ENCODE measurements at places on chromosomes 3 and 15.

DNA sequence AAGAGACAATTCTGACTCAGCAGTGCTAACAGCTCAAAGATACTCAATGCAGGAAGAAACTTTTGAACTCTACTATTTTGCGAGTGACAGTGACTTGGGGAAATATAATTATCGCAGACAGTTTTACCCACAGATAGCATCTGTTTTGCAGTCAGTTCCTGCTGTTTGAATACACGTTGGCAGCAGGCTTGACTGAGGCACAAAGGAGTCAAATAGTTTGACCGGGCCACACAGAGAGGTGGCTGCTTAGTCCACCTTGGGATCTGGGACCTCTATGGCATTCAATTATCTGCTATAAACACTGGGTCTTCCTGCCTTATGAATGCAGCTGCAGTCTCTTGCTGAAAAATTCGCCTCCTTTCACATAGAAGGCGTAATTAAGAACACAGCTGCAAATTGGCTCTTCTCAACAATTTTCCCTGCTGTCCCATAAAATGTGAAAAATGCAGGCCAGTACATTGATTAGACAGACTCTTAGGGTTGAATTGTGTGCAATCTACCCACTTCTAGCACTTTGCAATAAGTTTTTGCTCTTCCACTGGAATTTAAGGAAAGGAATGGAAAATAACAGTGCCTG is 56.5 kb downstream of the OTOL1 start:
- DNase-seq = no peak

- DNase-seq = no peak
These were observed 163.3 kb downstream of the FEZF2 start for GRCh38 chr3:62210011-62210410.

GRCh38 chr15:52427804-52428203 is 100.9 kb downstream of the MYO5A start:
- DNase-seq = peak; percentile 84

GRCh38 chr15:80107774-80108173 is 45.0 kb upstream of the FAH start:
- DNase-seq = no peak

DNA sequence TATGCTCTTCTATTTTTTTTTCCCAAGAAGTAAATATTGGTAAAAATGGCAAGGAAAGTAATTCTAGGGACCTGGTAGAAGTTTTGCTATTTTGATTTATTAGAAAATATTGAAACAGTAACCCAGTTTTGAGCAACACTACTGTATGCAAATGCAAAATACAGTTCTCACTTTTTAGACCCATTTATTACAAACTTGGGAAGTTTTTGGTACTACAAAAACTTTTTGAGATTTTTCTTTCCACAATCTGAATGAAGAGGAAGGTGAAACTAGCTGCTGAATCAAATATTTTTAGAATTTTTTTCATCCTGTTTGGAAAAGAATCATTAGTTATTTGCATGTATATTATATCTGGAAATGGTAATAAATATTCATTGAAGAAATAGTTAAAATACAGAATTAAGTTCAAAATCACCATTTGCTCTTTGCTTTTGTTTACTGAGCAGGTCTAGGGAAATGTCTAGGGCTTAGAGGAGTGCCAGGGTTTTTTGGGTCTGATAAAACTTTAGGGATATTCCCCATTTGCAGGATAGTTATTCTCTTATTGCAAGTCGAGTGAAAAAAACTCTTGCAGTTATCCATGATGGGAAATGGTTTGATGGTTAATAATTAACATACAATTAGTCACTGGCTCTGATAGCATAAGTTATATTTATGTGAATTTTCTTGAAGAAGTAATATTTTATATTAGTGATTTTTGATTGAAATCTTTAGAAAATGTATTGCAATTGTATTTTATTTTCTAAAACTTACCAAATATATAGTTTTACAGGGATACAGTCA is 47.0 kb downstream of the TCF12 start:
- no peak for DNase-seq

DNA sequence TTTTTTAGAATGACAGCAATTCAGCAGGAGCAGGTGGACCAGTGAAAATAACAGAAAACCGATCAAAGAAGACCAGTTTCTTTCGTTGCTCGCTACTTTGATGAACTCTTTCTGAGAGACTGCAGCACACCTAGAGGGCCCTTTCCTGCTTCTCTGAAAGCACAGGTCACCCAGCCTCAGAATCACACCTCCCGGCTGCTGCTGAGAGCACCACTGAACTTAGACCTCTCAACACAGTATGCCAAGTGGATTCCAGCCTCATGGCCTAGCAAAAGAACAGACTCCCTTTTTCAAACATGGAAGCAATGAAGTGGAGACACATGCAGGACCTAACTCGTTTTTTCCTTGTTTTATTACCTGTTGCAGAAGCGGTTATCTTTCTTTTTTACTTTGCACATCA is 13.9 kb upstream of the APH1B start:
- no peak for DNase-seq

DNA sequence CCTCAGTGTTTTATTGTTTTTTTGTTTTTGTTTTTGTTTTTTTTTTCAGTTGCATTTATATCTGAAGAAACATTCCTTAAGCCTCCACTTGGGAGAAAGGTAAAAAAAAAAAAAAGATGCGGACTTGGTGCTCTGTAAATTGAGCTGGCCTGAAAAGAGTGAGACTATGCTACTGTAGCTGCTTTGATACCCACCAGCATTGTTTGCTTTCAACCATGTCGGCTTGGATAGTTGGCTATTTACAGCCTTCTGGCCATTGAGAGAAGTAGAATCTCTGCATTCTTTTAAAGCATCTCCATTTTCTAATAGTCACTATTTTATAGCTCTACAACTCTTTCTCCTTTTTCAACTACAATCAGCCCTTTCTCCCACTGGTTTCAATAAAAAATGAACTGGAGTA is 149.6 kb downstream of the ZIC4 start:
- DNase-seq = no peak

- no peak for DNase-seq
These were observed 20.6 kb upstream of the ARID3B start for GRCh38 chr15:74520407-74520806.

- no peak for DNase-seq
These were observed 118.6 kb upstream of the PRICKLE2 start for GRCh38 chr3:64343689-64344430.

DNA sequence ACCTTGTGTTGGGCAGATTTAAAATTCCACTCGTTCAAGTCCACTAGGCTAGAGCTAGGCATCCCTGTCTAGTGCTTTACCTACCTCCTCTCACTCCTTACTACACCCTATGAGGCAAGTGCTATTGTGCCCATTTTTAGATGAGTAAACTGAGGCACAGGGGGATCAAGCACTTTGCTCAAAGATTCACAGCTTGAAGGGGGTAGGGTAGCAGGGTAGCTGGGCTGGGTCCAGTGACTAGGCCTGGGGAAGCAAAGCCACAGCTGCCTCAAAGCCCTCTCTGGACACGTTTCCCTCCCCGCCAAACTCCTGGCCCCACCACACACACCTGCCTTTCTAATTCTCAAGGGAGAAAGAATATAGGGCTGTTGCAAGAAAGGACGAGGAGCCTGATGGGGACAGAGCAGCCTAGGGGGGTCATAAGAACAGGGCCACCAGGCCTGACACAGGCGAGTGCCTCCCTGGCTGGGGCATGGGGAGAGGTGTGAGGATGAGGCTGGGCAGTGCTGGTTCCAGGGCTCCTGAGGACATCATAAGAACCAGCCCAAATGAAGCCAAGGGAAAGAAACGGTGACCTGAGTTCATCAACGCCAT is 34.8 kb upstream of the SFMBT1 start:
- DNase-seq = no peak

All from non-pigmented ciliary epithelial cell (primary cell).